HFFc6 (cell line): ENCODE measurements at places on chromosomes 6 and 20. TPM values are rescaled to one million over a fixed set of nuclear protein-coding genes. Genes with fewer than 3 reads are reported as not detected.

SLC32A1 gene
- total RNA-seq, result not detected in 3 replicates

TMC2 gene
- not detected in 2 replicates for total RNA-seq

DNA sequence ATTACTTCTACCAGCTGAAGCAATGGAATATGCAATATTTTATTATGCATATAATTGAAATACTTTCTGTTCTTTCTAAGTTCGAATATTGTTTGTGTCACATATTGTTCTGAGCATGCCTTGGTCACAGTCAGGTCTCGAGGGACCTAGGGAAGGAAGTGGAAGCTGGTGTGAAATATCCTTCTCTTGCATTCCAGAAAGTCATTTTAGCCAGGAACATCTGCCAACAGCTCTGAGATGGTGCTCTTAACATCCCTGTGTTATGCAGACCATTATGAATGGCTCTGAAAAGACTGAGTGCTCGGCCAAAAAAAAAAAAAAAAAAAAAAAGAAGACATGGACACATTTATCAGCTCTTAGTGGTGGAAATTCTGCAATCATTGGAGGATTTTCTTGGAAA lies 132.7 kb upstream of the JAG1 start:
- DNase-seq, result no peak

GRCh38 chr20:63740070-63740626 lies 572 bp downstream of the SLC2A4RG start:
- no peak for DNase-seq

DNA sequence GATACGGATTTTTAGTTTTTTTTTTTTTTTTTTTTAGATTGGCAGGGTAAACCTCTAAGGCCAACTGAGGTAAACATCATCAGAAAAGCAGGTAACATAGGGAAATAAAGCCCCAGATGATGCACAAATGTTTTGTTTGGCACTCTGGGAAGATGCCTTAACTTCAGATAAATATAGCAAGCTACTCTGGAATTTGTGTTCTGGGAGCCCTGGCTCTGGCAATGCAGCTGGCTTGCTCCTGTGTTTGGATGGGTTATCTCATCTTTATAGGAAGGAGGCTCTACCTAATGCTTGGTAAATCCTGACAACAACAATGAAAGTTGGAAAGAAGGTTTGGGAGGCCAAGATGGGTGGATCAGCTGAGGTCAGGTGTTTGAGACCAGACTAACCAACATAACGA lies 77.4 kb downstream of the GFOD1 start:
- DNase-seq, result no peak
